ENCODE measurements at places on chromosomes 5 and 9.
A peak's percentile ranks its signal among the peaks of the same experiment; 100 is the strongest.

DNA sequence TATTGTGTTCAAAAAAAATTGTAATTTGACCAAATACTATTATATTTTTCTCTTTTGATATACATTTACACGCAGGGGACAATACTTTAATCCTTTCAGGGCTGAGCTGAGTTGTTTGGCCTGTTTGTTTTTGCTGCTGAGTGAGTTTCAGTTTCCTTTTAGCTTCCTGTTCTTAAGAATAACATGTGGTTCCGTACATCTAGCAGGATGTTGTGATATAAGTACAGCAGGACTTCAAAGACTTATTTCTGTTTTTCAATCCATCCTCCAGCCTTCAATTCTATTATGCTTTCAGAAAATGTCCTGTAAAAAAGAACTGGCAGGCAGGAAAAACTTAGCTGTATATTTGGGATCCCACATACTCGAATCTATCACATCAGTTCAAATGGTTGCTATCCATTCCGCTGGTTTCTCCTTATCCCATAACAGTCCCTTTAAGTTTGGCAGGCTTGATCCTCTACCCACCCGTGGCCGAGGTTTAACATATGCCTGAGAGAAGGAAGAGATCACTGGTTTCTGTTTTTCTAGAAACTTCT, 1037.3 kb upstream of the ACO1 start:
- no peak for DNase-seq

- DNase-seq: no peak
Measured at GRCh38 chr5:64156261-64156660, 9.4 kb upstream of the RNF180 start.

- no peak for DNase-seq
Measured at GRCh38 chr9:76559286-76559685, 100.3 kb downstream of the GCNT1 start.

- DNase-seq: no peak
Measured at GRCh38 chr5:149397530-149397929, 18.4 kb upstream of the IL17B start.

GRCh38 chr5:130024006-130024405, 119.7 kb downstream of the CHSY3 start:
- no peak for DNase-seq

DNA sequence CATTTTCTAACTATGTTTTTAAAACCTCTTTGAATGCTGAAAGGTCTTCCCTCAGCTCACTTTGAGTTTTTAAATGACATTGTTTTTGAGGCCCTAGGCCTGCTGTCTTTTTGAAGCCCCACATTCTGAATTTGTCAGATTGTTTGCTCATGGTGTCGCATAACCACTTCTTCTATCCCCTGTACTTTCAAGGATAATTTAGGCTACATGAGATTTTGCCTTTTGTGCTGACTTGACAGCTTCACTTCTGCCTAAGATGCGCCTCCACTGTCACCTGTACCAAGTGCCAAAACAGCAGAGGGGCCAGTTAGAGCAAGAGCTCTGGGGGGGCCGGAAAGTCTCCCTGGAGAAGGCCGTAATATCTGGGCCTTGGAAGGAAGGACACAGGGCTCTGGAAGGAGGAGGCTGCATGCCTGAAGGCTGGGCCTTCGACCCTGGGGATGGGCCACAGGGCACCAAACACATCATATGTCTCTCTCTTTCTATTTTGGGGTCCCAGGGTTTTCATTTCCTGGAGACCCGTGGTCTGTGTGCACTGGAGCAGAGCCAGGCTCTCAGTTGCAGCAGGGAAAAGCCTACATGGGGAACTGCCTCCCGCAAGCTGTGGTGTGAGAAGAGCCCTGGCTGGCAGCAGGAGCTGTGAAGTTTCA, 49.1 kb downstream of the NDST1 start:
- DNase-seq: no peak

GRCh38 chr9:83582029-83582428, 40.9 kb upstream of the IDNK start:
- DNase-seq: no peak

- no peak for DNase-seq
Measured at GRCh38 chr9:127977009-127977883, 3.5 kb downstream of the EEIG1 start.

DNA sequence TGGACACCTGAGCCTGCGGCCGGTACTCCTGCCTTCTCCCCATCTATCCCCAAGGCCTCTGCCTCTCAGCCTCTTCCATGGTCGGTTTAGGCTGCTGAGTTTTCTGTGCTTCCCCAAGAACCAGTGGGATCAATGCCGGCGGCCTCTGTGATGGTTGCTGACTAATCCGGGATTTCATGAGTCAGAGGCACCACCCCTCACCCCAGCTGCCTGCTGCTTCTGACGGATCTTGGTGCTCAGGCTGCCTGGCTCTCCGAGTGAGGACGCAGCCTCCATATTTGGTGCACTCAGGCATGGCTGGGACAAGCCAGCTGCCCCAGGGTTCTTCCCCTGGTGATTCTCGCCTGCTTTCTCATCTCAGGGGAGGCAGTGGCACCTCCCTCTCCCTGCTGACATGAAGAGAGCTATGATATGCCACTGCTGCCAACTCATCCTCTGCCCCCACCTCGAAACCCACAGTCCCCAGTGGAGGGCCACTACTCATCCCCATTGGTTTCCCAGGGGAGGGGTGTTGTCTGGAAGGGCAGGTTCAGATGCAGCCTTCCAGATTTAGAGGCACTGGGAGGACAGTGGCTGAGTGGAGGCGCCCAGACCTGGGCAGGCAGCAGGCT, 3.3 kb upstream of the MAN1B1 start:
- peak; percentile 96 for DNase-seq

GRCh38 chr9:69853421-69853820, 32.8 kb downstream of the CFAP95 start:
- DNase-seq: no peak

DNA sequence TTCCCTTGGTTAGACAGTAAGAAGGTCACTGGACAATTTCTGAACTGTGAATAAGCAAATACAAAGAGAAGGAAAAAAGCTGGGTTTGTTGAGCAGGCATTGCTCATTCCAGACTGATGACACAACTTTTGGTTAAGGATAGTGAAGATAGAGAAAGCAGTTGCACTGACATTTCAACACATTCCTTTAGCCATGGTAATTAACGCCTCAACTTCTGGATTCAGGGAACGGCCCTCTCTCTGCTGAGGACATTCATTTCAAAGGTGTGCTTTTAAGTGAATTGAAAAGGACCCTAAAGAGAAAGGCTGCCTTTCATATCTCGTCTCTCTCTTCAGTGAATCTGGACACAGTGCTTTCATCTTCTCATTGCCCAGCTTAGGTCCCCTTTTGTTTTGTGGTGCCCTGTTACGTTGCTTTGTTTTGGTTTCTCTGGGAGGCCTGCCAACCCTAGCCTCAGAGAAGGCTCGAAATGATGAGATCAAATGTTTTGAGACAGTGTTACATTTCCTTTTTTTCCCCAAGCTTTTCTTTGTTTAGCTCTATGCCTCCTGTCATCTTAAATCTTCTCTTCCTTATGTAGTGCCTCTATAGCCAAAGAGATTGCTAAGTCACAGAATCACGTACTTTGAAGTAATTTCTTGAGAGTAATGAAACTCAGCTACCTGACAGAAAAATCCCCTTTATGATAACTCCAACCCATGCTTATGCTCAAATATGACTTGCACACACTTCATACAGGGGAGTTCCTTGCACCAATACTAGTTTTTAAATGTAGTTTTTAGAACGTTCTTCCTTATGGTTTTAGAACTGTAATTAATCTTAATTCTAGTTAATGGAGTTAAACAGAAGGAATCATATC, 94.4 kb upstream of the IFNE start:
- no peak for DNase-seq

- no peak for DNase-seq
Measured at GRCh38 chr5:168407211-168407610, 79.1 kb upstream of the RARS1 start.

GRCh38 chr9:117815948-117816347, 111.7 kb downstream of the TLR4 start:
- no peak for DNase-seq

Measured in WERI-Rb-1 (cell line).